ENCODE measurements at places on chromosomes 2 and 18.

- DNase-seq: peak; percentile 3
Observed at GRCh38 chr2:65264821-65265670, 37.4 kb downstream of the ACTR2 start.

- no peak for DNase-seq
Observed at GRCh38 chr2:69309351-69310110, 77.5 kb downstream of the GFPT1 start.

GRCh38 chr2:202169832-202170424 is 68.5 kb downstream of the SUMO1 start:
- no peak for DNase-seq

DNA sequence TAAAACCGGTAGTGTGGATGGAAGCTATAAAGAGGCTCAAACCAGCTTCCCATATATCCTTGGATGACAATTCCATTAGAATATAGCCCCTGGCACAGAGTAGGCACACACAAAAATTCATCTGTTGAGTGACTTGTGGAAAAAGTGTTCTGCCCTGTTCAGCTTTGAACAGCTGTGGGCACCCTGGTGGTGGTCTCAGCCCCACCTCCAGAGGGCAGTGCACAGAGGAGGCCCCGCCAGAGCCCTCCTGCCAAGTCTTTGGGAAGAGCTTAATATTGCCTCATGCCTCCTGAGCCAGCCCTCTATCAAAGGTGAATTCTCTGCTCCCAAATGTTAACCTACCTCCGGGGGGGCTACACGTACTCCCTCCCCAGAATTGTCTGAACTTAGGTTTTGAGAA is 30.4 kb downstream of the EPAS1 start:
- DNase-seq: no peak

GRCh38 chr2:231011526-231011925 is 15.6 kb downstream of the SPATA3 start:
- no peak for DNase-seq

DNA sequence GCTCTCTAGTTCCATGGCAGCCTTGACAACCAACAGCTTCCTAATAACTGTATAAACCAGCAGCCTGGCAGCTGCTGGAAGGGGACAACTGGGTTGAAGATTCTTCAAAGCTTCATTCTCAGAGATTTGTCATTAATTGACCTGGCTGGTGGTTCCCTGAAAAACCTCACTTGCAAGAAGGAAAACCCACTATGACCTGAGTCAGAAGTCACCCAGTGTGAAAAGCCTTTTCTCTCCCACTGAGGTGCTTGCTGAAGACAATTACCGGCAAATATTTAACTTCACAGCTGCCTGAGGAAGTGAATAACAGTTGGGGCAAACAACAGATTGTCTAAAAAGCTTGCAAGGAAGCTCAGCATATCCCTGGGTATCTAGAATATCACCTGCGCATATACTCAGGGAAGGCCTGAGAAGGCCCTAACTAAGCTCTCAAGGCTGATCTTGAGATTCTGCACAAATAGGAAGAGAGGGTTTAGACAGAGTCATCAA is 49.9 kb downstream of the CRACDL start:
- no peak for DNase-seq

GRCh38 chr2:48144777-48145176 is 238.5 kb upstream of the FBXO11 start:
- DNase-seq: no peak

DNA sequence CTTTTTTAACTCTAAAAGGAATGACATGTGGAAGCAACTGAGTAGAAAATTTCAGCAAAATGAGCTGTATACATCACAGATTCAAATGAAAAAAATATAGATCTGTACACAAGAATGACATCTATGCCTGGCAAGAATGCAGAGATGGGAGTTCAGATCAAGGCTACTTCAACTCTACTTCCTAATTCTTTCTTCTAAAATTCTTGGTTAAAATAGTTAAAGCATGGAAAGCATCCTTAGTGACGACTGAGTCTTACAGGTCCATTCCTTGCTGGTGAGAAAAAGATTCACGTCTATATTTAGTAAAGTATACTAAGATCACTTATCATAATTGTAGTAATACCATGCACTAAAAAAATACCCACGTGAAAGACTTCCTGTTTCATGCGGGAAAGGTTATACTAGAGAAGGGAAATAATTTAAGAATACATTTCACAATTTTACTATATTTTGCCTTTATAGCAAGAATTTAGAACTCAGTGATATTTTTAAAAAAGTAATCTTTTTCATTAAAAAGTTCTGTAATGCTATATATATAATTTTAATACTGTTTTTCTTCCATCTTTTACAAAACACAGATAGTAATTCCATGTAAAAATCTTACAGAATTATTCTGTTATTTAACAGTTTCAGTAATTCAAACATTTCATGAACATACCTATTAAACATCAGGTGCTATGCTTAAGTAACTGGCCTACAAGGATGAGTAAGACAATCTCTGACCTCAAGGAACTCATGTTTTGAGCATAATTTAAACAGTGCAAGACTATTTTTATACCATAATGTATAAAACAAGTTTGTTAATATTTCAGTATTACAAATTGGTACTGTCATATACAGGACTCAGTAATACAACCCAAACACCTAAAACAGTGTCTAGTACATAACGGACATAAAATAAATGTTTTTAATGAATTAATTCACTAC is 159.6 kb downstream of the BAZ2B start:
- no peak for DNase-seq

- DNase-seq: no peak
Observed at GRCh38 chr2:73197579-73197978, 4.8 kb upstream of the NOTO start.

GRCh38 chr2:17911491-17912260 is 33.2 kb downstream of the KCNS3 start:
- DNase-seq: no peak

DNA sequence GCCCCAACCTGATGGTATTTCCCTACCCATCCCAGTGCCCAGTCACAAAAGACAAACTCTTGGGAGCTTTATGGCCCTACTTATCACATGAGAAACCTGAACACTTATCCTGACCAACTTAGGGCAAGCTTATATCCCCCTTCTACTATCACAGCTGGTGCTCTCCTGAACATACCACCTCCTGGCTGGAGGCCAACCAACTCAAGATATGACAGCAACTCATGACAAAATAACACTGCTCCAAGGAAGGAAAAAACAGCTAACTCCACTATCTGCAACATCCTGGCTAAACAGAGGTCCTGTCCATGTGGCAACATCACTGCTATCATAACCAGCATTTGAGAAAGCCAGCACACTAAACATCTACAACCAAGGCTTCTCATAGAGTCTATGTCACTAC is 20.9 kb upstream of the CLASP1 start:
- no peak for DNase-seq
